ENCODE measurements at places on chromosomes 5 and 9.

GRCh38 chr9:96317335-96317980 is 15.5 kb upstream of the HSD17B3 start:
- peak; percentile 31 for DNase-seq

- no peak for DNase-seq
Observed at GRCh38 chr9:86721843-86722705, 225.2 kb downstream of the GAS1 start.

DNA sequence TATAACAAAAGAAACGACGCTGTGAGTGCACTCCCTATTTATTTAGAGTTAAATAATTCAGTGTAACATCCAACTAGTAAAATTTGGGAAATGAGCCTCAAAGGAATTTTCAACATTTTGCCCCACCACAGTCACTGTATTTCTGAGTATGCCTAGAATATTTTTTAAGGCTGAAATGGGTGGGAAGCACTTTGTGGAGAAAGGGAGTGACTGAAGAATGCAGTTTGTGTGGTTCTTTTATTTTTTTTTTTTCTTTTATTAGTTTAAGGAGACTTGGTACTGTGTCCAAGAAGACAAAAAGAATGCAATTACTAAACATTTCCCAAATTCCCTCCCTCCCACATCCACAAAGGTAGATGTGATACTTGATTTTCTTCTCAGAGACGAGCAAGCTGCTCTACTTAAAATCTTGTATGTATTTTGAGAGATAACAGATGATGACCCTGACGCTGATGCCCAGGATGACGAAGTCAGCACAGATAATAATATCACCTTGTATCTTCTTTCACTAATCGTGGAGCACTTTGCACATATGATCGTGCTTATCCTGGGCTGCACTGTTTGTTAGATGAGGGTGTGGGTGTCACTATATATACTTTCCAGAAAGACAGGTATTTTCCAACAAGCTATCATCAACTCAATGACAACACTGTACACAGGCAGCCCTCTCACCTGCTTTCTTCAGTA is 586.3 kb downstream of the RAB3C start:
- DNase-seq = no peak

DNA sequence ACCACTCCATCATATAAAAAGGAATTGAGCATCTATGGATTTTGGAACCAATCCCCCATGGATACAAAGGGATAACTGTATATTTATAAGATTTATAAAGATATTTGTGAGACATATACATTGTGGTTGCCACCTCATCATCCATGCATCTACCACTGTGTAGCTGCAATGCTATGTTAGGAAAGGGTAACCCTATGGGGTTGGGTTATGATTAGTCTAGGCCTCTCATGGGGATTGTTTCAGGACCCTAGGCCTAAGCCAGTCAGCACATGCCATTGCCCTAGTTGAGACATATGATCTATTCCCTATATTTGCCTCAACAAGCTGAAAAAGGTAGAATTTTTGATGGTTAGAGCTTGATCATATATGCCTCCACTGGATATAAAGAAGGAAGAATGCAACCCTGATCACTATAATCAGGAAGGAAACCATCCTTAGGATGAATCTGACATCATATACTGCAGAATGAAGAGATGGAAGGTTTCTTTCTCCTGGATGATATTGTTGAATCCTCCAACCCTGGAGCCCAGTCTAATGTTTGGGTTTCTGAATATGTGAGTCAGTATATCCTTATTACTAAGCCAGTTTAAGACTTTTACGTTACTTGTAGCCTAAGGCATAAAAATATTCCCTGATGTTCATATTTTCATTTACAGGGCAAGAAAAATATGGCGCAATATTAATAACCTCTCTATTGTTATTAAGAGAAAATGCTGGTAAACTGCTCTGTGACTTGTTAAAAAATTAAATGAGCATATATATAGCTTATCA is 94.2 kb downstream of the ADAMTS19 start:
- DNase-seq = no peak

- DNase-seq = no peak
Observed at GRCh38 chr9:127036437-127036836, 86.0 kb downstream of the ANGPTL2 start.

- DNase-seq = peak; percentile 70
Observed at GRCh38 chr9:89440548-89440947, 57.4 kb downstream of the SEMA4D start.

- no peak for DNase-seq
Observed at GRCh38 chr5:78753093-78753531, 104.5 kb upstream of the LHFPL2 start.

- no peak for DNase-seq
Observed at GRCh38 chr5:159286420-159287035, 23.4 kb downstream of the UBLCP1 start.

DNA sequence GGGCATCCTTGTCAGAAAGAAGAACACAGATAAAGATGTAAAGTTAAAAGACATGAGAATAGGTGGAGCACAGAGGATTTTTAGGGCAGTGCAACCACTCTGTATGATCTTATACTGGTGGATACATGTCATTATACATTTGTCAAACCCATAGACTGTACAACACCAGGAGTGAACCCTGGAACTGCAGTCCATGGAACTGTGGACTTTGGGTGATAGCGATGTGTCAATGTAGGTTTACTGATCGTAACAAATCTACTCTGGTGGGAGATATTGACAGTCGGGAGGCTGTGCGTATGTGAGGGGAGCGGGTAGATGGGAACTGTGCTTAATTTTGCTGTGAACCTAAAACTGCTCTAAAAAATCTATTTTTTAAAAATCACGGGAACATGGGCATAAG is 60.6 kb downstream of the MROH2B start:
- DNase-seq = no peak

DNA sequence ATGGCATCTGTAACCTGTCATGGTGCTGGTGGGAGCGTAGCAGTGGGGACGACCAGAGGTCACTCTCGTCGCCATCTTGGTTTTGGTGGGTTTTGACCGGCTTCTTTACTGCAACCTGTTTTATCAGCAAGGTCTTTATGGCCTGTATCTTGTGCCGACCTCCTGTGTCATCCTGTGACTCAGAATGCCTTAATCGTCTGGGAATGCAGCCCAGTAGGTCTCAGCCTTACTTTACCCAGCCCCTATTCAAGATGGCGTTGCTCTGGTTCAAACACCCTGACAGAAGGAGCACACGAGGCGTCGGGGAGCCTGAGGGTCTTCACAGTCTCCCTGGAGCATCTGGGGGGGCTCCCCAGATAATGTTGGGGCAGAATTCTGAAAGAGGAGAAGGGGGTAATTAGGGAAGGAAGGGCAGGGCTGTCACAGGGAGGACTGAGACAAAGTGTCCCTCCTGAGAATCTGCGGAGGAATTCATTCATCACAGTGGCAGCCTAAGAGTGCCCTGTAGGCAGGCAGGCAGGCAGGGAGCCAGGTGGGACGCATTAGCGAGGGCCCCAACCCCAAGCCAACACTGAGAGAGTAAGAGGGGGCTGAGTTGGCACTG is 21.3 kb upstream of the NCS1 start:
- no peak for DNase-seq

DNA sequence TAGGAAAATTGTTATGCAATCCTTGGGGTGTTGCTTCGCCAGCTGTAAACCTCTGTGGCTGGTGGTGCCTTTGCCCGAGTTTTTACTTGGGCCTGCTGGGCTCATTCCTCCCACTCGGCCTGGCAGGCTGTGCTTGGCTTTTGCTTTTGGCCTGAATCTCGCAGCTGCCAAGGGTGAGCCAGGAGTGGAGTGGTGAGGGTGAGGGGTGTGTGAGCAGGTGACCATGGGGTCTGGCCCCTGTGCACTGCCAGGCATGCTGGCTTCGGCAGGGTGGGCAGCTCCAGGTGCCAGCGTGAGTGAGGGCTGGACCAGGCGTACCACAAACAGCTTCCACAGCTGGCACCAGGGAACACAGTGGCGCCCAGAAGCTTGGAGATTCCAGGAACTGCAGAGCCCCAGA is 12.6 kb upstream of the DHFR start:
- no peak for DNase-seq

GRCh38 chr5:150319484-150319790 is 16.7 kb upstream of the ARSI start:
- no peak for DNase-seq

GRCh38 chr5:57601996-57602395 is 119.4 kb upstream of the ACTBL2 start:
- no peak for DNase-seq

DNA sequence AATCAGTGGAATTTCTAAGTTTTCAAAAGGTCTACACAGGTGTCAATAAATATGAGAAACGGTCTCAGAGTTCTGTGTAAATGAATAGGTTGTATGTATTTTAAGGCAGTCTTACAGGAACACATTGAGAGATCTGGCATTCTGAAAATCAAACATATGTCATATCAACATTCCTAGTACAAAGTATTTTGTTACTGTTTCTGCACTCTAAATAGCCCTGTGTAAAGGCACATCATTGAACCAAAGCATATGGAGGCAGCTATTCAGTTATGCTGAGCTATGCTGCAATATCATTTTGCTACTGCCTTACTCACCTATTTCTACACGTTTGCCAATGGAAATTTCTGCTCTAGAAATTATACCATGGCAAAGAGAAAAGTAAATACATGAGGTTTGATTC is 379.1 kb downstream of the KIAA0825 start:
- DNase-seq = no peak

DNA sequence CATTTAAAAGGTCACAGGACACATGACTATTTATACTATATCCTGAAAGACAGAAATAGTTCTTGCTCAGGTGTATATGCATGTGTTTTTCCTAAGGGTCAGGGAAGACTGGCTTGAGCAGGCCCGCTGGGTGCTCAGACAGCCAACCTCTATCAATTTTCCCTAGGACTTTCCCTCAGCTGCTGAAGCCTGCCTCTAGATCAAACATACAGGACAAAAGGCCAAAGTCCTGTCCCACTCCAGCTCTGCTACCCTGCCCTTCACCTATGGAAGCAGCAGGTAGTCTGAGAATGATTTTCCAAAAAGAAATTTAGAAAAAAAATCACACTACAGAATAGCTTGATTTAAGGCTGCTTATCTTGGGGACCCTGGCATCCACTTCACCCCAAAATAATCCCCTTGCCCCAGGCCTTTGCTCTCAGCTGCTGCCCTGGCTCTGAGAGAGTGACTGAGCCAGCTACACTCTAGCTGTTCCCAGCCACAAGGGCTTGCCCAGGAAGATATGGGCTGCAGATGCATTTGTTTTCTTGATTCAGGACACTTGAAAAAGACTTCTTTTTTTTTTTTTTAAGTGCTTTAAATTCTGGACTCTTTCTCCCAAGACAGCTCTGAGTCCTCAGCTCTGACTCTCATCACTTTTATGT is 42.5 kb downstream of the KLHL3 start:
- no peak for DNase-seq

GRCh38 chr5:145780982-145781381 is 54.2 kb downstream of the PRELID2 start:
- no peak for DNase-seq

DNA sequence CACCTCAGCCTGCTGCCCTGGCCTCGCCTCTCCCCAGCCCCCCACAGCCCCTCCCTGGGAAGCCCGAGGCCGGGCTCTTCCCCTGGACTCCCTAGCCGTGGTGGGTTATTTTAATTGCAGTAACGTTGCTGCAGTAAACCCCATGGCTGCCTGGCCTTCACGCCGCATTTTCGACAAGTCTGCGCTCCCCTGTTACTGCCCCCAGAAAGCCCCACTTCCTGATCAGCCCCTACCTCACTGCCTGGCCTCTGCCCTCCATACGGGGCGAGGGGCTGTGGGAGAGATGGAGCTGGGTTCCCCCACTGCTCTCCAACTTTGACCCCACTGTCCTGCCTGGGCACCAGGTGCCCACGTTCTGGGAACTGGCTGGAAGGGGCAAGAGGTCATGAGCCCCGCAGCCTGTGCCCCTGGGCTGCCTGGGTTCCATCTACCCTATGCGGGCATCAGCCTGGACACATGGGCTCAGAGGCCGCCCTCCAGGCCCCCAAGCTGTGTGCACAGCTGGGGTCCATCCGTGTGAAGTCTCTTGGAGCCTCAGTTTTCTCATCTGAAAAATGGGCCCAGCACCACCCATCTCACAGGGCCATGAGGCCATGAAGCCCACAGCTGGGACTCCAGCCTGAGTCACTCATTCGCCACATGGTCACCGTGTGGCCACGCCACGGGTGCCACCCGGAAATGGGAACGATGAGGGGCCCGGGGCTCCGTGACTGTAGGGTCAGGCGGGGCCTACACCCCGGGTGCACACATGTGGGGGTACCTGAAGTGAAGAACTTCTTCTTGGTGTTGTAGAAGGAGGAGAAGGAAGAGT is 11.5 kb downstream of the EGFL7 start:
- no peak for DNase-seq

- no peak for DNase-seq
Observed at GRCh38 chr9:122218935-122219855, 9.6 kb downstream of the LHX6 start.

- DNase-seq = no peak
Observed at GRCh38 chr9:72643651-72644050, 122.2 kb downstream of the TMC1 start.

GRCh38 chr9:81113453-81114124 is 575.8 kb downstream of the TLE1 start:
- DNase-seq = no peak

DNA sequence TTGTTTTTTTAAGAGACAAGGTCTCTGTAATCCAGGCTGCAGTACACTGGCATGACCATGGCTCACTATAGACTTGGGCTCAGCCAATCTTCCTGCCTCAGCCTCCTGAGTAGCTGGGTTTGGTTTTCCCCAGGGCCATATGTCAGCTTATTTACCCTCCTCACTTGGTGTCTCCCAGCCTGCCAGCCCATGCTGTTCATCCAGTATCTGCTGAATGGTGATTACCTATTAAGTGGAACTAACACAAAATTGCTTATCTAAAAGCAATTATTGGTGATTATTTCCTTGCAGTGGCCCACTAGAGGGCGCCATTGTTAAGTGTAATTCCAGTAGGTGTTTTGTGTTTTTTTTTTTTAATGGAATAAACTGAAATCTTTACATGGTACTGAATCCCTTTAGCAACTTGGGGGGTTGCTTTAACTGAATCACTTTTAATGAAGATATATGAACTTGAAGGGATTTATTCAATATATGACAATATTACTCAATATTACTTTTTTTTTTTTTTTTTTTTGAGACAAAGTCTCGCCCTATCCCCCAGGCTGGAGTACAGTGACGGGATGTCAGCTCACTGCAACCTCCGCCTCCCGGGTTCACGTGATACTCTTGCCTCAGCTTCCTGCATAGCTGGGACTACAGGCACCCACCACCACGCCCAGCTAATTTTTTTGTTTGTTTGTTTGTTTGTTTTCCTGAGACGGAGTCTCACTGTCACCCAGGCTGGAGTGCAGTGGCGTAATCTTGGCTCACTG is 13.8 kb downstream of the EXOSC2 start:
- peak; percentile 57 for DNase-seq

DNA sequence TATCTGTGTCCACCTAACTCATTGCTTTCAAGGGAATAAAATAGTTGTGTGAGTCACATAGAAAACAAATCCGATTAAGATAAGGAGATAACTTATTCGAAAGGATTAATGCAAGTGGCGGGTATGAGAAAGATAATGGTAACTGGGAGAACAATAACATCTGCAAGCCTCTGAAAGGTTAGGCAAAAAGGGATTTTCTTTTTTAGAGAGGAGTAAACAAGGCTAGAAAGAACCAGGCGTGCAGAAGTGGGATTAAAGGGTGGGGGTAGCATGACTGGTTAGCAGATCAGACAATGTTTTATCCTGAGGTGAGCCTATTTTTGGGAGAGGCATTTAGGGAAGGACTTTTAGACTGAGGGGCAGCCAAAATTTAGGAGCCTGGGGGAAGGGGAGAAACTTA is 34.7 kb upstream of the JMY start:
- DNase-seq = no peak

- DNase-seq = no peak
Observed at GRCh38 chr9:84519413-84519812, 150.1 kb upstream of the NTRK2 start.

Measured in T-helper 1 cell (primary cell).